Stimulated activated CD4-positive, alpha-beta T cell treated with anti-CD3 and anti-CD28 coated beads, Interleukin-15, amount 100 ng/mL, for 1 hour (primary cell): ENCODE measurements at places on chromosomes 16 and 17.
A peak's percentile ranks its signal among the peaks of the same experiment; 100 is the strongest.

DNA sequence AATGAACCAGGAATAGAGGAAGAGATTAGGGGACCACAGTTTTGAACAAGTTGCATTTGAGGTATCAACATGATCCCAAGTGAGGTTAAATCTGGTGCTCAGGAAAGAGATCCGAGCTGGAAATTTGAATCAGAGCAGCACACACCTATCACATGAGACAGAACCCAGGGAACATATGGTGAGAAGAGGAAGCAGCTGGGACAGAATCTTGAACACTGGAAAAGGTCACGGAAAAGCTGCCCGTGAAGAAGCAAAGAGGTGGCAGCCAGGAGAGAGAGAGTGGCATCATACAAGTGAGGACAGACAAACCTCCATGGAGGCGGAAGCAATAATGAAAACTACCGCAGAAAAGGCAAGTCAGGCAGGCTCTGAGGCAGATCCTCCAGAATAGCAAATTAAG lies 36.1 kb downstream of the USP31 start:
- no peak for DNase-seq

DNA sequence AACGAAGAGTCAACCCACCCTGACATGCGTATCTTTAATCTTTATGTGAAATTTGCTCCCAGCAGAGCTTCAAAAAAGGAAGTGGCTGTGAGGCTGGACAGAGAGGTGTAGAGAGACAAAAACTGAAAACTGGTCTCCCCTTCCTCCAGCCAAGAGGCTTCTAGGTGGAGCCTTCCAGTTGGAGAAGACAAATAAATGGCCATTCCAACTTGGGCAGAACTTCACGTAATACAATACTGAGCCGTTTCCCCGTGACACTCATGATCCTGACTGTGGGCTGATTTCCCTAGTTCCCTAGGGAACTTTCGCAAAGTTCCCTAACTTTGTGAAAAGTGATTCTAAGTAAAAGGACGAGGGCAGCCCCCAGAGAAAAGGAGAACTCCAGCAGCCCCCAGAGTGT lies 78.8 kb downstream of the ZFHX3 start:
- no peak for DNase-seq

DNA sequence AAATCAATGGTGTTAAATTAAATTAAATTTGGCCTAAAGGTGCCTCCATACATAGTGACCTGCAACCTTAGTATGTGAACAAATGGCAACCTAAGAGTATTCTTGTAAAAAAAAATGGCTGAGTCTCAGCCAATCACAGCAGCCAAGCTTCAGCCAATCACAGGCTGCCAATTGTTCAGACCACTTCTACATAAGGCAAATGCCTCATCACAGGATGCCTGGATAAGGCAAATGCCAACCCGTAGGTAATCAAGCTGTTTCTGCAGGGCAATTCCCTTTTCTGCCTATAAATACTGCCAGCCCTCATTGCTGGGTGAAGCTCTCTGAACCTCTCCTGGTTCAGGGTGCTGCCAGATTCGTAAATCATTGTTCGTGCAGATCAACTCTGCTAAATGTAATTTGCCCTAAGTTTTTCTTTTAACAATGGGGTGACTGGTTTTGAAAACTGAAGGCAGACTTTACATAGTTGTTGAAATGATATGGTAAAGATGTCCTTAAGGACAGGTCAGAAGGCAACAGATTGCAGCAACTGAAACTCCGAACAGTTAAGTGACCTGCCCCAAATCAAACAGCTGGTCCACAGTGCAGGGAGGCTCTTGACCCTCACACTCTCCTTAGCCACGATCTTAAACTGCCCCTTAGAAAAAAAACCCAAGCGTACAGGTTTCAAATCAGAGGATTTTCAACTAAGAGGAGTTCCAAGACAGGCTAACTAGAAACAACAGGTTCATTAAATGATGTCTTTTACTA lies 50.3 kb downstream of the N4BP1 start:
- DNase-seq: no peak

DNA sequence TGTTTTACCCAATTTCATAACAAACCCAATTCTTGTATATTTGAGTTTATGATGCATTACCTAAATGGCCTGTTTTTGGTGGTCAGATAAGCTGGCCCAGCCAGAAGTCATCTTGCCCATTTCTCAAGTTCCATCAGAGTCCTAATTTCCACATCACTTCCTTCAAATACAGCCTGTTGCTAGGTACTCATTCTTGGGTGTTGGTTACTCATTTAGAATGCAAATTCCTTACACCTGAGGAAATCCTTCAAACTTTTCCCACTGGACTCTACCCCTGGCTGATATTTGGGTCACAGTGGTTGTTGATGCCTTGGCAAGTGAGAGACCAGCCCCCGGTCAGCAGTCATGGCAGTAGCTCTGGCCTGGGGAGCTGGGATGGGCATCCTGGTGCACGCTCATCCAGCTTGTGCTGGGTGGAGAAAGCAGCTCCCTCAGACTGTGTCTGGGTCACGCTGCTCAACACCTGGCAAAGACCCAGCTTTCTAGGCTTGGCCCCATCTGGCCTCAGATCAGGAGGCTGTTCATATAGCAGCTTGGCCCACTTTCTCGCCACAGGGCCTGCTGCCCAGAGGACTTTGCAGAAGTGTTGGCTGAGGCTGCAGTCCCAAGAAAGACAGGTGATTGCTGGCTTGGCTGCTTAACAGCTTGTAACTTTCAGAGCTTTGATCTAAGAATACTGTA lies 25.8 kb downstream of the WSB1 start:
- DNase-seq: no peak

DNA sequence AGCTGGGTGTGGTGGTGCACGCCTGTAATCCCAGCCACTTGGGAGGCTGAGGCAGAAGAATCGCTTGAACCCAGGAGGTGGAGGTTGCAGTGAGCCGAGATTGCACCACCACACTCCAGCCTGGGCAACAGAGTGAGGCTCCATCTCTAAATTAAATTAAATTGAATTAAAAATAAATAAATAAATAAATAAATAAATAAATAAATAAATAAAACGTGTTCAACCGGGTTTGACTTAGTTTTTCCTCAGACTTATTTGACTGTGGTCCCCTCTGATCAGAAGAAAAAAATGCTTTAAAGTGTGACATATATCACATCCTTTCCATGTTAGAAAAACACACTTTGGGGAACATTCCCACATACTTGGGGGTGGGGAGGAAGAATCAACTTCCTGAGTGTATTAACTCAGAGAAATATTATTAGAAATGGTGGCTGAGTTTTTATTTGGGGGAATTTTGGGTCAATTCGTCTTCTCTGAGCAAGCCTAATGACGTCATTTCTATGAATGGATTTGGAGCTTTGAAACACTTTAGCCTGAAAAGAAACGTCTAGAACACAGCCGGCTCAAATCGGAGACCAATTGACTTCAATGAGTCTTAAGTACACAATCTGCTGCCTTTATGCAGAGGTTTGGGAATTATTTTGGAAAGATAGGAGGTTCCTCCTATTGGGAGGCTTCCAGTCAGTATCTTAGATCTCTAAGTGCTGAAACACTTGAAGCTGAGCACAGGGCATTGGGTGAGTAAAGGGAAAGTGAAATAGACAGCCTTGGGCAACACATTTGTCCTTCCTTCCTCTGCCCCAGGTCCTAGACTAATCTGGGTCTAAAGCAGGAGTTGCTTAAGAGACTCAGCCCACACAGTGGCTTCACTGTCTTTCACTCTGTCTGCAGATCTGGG lies 132.6 kb downstream of the PITPNC1 start:
- DNase-seq: no peak

GRCh38 chr17:50816771-50817751 lies 18.3 kb upstream of the WFIKKN2 start:
- DNase-seq: peak; percentile 40

- no peak for DNase-seq
Measured at GRCh38 chr17:62092784-62093183, 27.7 kb upstream of the MED13 start.

DNA sequence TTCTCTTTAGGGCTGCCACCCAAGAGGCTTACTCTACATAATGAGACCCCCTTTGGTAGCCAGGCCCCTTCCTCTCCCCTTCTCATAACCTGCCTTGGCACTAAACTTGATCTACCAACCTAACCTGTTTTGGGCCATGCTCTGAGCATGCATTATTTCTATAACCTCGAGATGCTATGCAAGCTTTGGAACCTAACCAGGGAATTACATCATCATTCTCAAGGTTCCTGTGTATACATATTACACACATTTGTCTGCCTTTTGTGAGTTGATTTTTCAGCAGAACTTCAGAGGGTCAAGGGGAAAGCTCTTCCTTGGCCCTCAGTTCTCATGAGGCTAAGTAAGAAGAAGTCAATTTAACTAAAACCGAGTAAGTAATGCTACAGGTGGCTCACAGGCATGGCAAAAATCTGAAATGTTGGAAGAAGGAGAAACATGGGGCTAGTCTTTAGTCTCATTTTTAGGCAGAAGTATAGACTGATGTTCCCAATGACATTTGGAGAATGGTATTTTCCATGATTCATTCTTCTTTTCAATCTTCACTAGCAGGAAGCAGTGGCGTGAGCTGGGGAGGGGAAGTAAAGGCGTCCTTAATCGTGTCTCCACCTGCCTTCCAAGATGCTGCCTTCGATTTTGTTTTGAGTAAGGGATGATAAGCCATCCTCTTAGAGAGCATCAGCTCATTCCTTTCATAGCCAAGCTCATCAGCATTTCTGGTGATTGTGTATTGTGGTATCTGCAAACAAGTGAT lies 308.4 kb downstream of the ABCC12 start:
- DNase-seq: no peak
